ENCODE measurements at places on chromosomes 4 and X.
A peak's percentile ranks its signal among the peaks of the same experiment; 100 is the strongest.

DNA sequence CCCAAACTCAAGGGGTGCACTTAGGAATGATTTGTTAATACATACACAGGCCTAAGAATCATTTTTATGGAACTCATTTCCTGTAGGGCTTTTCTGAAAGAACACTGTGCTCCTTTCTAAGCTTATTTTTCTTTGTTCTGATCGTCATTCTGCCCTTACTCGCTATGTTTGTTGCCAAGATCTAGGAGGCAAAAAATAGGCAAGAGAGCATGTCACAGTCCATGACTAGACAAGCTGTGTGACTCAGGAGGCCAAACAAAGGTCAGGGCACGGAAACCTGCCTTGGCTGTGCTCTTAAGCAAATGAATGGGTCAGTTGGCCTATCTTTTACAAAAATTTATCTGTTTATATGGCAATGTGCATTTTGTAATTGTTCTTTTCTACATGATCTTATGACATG, 42.5 kb upstream of the C1GALT1C1 start:
- DNase-seq, result peak; percentile 75

- no peak for DNase-seq
Observed at GRCh38 chrX:46620505-46620904, 46.9 kb downstream of the CHST7 start.

DNA sequence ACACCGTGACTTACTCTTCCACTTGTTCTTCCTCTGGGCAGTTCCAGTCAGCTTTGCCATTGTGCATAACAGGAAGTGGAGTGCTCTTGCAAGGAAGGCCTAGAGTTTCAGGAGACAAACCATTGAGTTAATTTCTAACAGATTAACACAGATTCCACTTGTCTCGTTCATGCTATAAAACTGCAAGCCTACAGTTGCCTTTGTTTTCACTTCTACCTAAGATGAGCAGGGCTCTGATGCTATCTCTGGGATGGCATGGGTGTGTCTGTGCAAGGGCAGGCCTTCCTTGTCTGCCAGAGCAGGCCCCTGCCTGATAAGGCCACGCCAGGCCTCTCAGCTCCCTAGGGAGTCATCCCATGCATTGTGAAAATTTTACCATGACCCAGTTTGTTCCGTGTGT, 67.7 kb upstream of the PGRMC2 start:
- no peak for DNase-seq

DNA sequence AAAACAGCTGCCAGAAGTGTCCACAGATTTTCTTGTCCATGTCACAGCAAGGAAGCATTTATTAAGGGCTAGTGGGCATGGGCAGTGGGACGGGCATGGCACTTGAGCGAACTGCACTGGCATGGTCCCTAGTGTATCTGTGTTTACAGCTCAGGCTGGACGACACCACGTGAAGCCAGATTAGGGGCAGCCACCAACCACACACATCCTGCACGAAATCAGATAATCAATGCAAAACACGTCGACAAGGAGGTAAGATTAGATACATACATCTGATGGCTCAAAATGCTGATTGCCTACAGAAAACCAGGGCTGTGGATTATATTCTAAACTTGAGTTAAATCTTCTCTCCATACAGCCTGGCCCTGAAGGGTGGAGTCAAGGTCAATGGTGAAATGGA, 103.8 kb upstream of the ATP6AP2 start:
- no peak for DNase-seq

- peak; percentile 70 for DNase-seq
Observed at GRCh38 chr4:172826346-172826745, 342.3 kb upstream of the GALNT7 start.

GRCh38 chr4:172688534-172688933, 480.1 kb upstream of the GALNT7 start:
- no peak for DNase-seq

- DNase-seq, result peak; percentile 80
Observed at GRCh38 chr4:113397114-113397701, 347.8 kb downstream of the ANK2 start.

DNA sequence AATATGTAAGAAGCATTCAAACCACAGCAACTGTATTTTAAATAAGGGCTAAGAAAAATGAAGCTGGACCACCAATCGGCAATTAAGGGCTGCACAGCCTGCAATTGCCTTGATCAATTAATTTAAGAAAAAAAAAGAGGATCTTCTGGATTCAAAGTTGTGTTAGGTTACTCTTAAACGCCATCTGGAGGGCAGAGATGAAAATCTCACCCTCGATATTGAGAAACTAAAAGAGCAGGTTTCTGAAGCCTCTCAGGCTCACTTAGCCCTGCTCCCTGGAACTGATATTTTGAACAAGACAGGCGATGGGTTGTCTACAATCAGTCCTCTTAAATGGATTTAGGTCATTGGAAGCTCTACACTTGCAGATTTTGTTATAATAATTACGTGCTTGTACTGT, 579.4 kb downstream of the GRXCR1 start:
- DNase-seq, result no peak

DNA sequence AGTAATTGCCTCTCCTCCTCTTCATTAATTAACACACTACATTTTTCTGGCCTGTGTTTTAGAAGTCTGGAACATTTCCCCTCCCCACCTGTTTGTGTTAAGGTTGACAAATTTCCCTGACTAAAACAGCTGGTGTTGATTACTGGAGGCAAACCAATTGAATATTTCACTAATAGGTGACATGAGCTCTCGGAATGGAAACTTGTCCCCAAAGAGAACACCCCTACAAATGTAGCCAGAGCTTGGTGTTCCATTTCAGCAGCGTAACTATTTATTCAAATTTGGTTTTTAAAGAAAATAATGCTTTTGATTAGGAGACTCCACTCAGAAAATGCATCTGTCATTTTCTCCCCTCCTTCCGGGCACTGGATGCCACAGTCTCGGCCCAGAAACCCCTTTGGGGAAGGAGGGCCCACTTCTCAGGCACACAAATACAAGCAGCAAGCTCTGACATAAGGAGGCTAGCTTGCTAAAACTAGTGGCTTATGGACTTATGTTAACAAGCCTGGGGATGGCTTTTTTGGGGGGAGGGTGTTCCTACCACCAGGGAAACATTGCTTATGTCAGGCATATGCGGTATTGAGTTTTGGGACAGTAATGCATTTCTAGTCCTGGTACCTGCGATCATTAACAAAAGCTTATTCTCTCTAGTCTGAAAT, 2.2 kb downstream of the RNF150 start:
- no peak for DNase-seq

DNA sequence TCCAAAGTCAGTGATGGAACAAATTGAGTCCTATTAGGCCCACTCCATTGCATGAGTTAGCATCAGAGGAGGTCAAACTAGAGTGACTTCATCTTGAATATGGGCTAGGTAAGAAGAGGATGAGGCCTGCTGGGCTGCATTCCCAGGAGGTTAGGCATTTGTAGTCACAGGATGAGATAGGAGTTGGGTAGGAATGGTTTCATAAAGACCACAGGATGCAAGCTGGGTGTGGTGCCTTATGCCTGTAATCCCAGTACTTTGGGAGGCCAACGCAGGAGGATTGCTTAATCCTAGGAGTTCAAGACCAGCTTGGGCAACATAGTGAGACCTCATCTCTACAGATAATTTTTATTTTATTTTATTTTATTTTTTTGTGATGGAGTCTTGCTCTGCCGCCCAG, 26.8 kb downstream of the PDGFRA start:
- DNase-seq, result no peak

DNA sequence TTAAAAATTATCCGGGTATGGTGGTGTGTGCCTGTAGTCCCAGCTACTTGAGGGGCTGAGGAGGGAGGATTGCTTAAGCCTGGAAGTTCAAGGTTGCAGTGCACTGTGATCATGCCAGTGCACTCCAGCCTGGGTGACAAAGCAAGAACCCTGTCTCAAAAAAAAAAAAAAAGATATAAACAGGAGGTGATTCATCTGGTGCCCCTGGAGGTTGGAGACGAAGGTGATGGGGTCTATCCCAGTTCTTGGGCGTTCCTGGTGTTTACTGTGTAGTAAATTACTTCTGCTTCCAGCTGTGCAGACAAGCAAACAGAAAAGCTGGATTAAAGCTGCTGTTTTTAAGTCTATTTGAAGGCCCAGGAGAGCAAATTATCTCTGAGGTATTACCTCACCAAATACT, 19.9 kb downstream of the GPKOW start:
- DNase-seq, result no peak

- no peak for DNase-seq
Observed at GRCh38 chr4:111296466-111296865, 673.6 kb upstream of the PITX2 start.

DNA sequence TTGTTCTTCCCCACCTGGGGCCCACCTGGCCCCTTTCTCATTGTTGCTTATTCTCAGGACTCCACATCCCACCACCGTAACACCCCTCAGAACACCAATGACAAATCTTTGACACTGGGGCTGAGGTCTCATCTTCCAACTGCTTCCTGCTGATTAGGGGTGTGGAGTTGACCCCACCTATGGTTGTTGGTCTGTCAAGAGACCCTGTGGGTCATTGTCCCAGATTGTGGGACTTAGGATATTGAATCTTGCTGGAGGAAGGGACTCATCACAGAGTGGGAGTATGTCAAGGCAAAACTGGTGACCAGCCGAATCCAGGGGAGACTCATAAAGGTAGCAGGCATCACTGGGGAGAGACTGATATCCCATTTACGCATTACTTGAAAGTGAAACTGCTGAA, 140.2 kb upstream of the PLAC1 start:
- DNase-seq, result no peak

- DNase-seq, result no peak
Observed at GRCh38 chrX:107146670-107147069, 28.0 kb upstream of the RBM41 start.

GRCh38 chrX:134186362-134187121, 50.4 kb upstream of the CCDC160 start:
- no peak for DNase-seq

- no peak for DNase-seq
Observed at GRCh38 chrX:103847174-103847870, 15.3 kb upstream of the RAB9B start.

GRCh38 chrX:21476909-21477308, 102.7 kb downstream of the CNKSR2 start:
- no peak for DNase-seq

DNA sequence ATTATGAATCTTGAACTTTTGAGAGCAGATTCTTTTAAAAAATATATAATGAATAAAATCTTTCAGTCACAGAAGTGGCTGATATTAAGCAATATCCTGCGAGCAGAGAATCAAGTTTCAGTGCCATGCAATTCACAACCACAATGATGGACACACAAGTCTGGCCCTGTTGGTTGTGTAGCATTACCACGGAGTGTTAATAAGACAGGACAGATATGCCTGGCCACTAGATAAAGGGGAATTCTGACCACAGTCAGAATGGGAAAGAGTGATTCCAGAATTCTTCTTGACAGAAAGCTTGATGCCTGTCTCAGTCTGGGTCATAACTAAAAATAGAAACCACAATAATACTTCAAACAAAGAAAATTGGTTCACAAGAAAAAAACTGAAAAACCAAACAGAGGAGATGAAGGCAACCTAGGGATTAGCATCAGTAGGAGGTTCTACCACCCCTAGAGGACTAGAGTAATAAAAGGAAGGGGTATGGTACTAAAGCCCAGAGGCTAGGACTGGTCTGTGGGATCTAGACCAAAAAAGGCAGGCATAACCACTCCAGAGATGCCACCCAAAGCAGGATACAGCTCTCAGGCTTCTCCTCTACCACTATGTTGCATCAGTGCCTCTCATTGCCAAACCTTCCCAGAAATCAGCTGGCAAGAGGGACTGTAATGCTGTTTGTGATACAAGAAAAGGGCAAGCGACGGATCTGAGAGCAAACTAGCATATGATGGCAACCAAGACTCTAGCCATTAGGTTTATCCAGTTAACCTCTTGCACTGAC, 59.0 kb downstream of the RNF150 start:
- DNase-seq, result peak; percentile 5

DNA sequence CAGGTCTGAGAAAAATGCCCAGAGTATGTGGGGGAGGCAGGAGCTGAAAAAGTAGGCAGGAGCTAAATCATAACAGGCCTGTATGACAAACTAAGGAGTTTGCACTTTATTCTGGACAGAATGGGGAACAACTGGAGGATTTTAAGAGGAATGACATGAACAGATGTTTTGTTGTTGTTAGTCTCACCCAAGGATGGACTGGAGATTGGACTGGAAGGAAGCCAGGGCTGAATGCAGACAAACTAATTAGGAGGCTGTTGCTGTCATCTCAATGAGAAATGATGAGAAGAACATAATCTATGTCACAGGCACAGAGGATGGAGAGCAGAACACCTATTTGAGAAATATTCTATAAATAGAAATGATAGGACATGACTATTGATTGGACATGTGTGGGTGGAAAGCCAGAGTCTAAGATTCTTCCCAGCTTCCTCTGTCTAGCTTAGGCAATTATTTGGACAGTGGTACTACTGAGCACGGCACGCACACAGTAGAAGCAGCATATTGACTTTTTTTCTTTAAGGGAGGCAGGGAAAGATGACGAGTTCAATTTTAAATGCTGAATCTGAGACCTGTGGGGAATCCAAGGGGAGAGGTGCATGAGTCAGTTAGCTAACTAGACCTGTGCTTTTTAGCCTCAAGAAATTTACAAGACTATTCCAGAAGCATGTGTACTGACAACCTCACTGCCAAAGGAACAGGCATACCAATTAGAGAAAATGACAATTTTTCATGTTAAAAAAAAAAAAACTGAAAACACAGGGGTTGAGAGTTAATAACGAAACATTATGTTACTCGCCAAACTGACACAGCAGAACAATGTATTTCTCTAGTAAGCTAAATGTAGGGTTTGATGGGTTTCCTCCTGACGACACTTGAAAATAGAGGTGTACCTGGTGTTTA, 963 bp upstream of the USO1 start:
- peak; percentile 48 for DNase-seq

- peak; percentile 64 for DNase-seq
Observed at GRCh38 chr4:26325191-26325590, 4.4 kb downstream of the RBPJ start.

DNA sequence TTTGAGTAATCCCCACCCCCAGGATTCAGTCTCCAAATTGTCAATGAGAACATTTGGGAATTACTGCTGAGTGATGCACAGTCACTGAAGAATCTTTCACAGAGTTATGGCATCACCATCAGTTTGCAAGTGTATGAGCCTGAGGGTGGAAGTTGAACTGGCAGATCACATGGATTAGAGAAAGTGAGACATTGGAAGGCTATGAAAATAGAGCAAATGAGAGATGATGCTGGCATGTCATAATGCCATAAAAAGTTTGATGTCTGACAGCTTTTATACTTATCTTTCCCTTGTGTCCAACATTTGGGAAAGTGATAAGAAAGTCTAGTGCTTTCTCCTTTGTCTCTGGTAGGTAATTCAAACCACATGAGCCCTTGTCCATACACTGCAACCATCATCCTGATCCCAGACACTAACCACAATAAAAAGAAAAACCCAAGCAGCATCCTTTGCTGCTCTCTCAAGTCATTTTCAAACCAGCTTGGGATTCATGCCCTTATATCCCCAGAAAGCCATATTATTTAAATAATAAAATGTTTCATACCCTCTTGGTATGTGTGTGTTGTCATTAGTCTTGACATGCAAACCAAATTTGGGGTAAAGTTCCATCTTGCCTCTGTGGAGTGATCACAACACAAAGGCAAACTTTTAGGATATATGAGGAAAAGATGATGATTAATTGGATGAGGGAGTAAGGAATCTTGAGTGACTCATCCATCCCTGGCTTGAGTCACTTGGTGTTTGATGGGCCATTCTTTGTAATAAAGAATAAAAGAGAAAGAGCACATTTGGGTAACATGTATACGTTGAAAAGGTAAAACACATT, 438.9 kb downstream of the GRXCR1 start:
- peak; percentile 59 for DNase-seq

Data from astrocyte of the hippocampus (primary cell).